ENCODE measurements at places on chromosomes 5 and 9.
A peak's percentile ranks its signal among the peaks of the same experiment; 100 is the strongest.

DNA sequence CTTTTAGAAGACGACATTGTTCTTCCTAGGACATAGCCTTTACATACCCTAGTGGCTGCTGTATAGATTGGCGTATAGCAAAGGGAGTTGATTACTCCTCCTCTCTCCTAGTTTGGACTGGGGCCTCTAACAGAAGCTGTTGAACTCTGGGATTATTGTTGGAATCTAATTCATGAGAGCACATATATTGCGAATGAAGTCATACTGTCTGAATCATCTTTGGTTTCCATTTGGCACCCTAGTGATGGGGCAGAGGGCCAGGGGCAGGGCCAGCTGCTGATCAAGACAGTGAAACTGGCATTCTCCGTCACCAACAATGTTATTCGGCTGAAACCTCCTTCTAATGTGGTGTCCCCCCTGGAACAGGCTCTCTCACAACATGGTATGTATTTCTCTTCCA lies 40.3 kb downstream of the NUP188 start:
- no peak for DNase-seq

DNA sequence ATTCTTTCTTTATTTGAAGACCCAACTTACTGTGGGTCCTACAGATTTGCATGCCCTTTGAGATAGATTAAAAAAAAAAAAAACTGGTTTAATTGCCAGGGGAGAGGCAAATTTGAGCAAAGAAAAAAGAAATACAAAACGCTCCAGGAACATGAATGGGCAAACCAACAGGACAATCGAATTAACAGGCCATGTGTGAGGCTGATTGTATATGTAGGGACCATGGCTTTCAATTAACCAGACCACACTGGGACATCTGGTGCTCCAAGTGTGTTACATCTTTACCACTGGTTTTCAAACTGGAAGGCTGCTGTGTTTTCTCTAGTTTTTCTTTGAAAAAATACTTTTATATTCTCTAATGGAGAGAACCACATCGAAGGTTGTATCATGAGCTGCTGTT lies 612.1 kb upstream of the SEMA6A start:
- DNase-seq, result no peak

DNA sequence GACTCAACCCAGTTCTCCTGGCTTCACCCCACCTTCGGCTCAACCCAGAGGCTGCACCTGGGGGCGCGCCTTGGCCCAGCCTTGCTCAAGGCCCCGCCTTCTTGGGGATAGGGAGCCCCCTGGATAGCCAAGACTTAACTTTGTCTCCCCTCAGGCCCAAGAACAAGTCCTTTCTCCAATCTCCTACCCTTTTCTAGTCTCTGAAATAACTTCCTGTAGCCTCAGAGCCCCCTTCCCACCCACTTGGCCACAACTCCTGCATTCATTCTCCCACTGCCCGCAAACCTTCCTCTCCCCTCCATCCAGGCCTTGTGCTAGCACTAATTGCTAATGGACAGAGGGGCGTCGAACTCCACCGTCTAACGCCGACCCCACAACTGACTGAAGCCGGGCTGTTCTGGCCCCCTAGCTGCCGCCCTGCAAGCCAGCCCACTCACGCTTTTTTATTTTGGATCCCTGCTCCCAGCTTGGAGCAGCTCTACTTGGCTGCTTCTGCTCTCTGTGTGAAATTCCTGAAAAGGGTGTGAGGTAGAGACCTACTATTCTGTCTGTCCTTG lies 579 bp upstream of the ASTN2 start:
- no peak for DNase-seq

- DNase-seq, result no peak
Measured at GRCh38 chr9:77005216-77005615, 14.2 kb upstream of the FOXB2 start.

GRCh38 chr5:53613536-53613935 lies 53.1 kb downstream of the NDUFS4 start:
- DNase-seq, result no peak

- no peak for DNase-seq
Measured at GRCh38 chr9:123326662-123327093, 29.3 kb upstream of the CRB2 start.

- DNase-seq, result no peak
Measured at GRCh38 chr5:111892949-111893348, 136.0 kb upstream of the NREP start.

- no peak for DNase-seq
Measured at GRCh38 chr9:83355024-83355444, 183.2 kb downstream of the FRMD3 start.

DNA sequence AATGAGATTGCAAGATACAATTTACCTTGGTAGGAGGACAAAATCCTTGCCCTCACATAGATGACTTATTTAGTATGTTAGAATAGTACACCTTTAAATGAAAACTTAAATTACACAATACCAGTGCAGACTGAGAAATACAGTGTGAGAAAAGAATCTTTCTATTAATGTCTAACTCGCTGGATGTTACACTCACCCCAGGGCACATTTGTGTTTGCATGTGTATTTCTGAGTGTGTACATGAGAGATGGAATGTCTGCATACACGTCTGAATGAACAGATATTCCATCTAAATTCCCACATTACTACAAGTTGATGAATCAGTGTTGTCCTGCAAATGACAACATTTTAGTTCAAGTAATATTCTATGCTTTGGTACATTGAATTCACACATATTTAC lies 99.8 kb downstream of the KLHL3 start:
- DNase-seq, result no peak

- no peak for DNase-seq
Measured at GRCh38 chr5:89816038-89816437, 593.5 kb downstream of the CETN3 start.

DNA sequence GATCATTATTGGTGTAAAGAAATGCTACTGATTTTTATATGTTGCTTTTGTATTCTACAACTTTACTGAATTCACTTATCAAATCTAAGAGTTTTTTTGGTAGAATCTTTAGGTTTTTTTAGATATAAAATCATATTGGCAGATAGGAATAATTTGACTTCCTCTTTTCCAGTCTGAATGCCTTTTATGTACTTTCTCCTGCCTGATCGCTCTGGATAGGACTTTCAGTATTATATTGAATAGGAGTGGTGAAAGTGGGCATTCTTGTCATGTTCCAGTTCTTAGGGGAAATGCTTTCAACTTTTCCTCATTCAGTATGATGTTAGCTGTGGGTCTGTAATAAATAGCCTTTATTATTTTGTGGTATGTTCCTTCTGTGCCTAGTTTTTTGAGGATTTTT lies 8.3 kb downstream of the AHRR start:
- DNase-seq, result no peak

- DNase-seq, result no peak
Measured at GRCh38 chr5:56964173-56964572, 12.2 kb upstream of the MIER3 start.

- no peak for DNase-seq
Measured at GRCh38 chr5:149687486-149688168, 42.5 kb upstream of the PPARGC1B start.

- peak; percentile 56 for DNase-seq
Measured at GRCh38 chr9:38619556-38620447, 594 bp downstream of the ANKRD18A start.

- no peak for DNase-seq
Measured at GRCh38 chr9:116094846-116095245, 58.7 kb upstream of the PAPPA start.

GRCh38 chr5:15645381-15646160 lies 145.6 kb downstream of the FBXL7 start:
- no peak for DNase-seq

- DNase-seq, result peak; percentile 62
Measured at GRCh38 chr5:82641331-82642003, 363.3 kb upstream of the RPS23 start.

DNA sequence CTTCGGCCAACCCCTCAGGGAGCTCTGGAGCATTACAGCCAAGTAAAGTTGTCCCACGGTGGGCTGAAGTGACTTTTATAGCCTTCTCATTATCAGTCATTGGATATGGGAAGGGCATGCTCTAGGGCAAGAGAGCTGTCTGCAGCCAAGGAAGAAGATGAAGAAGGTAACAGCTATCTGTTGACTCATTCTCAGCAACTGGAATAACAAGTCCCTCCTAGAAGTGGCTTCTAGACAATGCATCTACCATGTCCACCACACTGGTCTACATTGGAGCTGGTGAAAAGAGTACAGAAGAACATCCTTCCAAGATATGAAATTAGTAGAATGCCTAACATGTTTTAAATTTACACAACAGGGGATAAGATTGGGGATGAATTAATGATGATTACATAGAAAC lies 524.2 kb downstream of the ACTL7B start:
- DNase-seq, result no peak

GRCh38 chr5:158340608-158341007 lies 481.7 kb upstream of the CLINT1 start:
- DNase-seq, result no peak

DNA sequence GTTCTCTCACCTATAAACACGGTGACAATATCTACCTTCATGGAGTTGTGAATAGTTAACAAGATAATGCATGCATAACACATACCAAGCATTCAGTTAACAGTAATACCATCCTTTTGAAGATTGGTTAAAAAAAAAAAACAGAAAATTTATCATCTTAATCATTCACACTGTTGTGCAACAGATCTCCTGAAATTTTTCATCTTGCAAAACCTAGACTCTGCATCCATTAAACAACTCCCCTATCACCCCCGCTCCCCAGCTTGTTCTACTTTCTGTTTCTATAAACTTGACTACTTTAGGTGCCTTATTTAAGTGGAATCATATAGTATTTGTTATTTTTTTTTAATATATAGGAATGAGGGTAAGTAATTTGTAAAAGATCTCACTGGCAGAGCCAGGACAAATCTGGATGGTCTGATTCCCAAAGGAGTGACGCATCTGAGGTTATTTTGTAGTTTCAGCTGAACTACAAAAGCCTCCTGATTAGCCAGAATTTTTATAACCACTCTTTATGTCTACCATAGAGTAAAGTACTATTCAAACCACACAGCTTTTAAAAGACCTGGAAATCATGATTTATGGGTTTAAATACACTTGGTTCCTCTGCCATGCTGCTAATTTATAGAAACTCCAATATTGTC lies 93.0 kb downstream of the FANCC start:
- DNase-seq, result no peak

All from left colon (tissue), 2 donors.